Upper lobe of left lung (tissue), 6 donors: ENCODE measurements at places on chromosomes 7 and 10. TPM values are rescaled to one million over a fixed set of nuclear protein-coding genes. Genes with fewer than 3 reads are reported as not detected.

DNA sequence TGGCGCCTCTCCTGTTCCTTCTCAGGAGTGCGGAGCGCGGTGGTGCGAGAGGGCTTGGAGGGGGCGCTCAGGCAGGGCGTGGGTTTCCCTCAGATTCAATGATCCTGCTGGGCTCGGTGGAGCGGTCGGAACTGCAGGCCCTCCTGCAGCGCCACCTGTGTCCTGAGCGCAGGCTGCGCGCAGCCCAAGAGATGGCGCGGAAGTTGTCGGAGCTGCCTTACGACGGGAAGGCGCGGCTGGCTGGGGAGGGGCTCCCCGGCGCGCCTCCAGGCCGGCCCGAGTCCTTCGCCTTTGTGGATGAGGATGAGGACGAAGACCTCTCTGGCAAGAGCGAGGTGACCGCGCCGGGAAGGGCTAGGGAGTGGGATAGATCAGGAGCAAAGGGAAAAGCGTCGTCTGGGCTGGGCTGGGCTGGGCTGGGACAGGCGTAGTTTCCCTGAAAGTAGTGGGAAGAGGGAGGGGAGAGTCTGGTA lies 17.0 kb downstream of the FAM131B start:
- peak; percentile 75 for DNase-seq

DNA sequence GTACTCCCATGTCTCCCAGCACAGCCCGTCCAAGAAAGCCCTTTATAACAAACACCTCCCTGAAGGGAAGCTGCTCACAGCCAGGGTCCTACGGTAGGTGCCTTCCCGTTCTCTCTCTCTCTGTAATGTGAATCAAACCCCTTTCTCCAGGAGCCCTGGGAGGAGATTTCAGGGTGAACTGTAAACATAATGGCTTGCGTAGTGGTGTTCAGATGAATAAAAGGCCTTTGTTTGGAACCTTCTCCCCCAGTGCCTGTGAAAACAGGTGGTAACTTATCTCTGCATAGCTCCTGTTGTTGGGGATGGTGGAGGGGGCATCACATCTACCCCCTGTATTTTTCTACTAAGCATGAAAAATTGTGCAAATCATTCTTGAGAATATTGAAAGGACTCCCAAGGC lies 12.4 kb downstream of the CALHM2 start:
- no peak for DNase-seq

GRCh38 chr10:22505911-22506685 lies 160.8 kb downstream of the SPAG6 start:
- DNase-seq: peak; percentile 26

DNA sequence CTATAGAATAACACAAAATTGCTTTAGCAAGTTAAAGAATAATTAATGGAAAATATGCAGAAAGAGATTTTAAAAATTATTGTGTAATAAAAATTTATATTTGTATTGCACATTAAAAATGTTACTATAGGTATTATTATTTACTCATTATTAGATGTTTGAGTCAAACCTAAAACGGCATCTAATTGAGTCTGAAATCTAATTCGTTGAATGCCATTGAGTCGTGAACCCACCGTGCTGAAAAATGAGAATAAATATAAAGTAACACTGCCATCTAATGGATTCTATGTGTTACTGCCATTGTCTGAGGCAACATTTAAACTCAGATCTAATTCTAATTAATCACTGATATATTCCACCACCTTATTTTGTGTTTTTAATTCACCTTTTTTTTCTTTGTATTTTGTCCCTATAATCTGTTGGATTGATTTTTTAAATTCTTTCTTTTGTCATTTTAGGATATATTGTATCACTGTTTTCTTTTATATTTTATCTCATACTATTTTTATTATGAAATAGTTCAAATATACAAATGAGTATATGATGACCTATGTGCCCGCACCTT lies 62.2 kb downstream of the SAMD9 start:
- DNase-seq: no peak

DNA sequence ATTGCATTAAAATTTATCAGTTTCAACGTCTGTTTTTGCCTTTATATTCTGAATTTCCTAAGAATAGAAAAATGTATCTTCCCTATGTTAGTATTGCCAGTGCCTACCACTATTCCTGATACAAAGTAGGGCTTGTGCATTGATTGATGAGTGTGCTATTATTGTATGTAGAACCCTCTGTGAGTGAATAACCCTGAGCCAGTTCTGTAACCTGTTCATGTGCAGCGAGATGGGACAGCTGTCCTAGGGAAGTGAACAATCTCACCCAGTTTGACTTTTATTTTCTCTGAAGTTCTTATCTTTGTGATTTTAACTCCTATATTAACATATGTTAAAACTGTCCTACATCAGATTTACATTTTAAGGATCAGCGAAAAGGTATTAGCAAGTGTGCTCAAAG lies 178.4 kb upstream of the ADO start:
- DNase-seq: no peak

DNA sequence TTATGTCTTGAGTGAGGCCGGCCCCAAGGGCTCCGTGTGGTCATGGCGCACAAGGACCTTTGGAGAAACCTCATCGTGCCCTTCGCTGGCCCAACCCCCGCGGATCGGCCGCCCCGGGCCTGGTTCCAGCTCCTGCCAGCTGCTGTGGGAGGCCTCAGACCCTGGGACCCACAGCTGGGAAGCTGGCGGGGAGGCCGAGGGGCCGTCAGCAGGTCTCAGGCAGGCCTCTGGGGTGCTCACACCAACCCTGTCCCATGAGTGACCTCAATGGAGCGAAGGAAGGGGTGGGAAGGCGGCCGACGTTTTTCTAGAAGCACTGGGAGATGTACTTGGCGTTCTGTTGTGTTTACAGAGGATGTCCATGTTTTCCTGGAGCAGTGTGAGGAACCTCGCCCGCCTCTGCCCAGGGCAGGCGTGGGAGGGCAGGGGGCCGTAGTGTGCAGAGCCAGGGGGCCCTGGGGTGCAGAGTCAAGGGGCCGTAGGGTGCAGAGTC lies 18.6 kb upstream of the ADGRA1 start:
- DNase-seq: peak; percentile 79

- peak; percentile 89 for DNase-seq
These were observed 2.7 kb downstream of the VGF start for GRCh38 chr7:101162551-101163278.

DNA sequence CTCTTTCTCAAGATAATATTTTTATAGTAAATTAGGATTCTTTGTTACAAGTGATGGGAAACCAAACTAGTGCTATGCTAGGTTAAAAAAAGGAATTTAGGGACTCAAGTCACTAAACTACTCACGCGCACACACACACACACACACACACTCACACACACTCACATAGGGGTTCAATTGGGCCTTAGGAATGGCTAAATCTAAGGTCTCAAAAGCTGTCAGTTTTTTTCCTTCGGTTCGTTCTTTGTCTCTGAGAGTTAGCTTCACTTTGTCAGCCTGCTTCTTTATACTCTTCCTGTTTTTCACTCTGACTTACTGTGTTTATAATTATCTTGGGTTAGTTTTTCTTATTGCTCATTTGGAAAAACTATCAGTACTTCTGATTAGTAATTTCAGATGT lies 138.9 kb downstream of the ADK start:
- DNase-seq: no peak

- peak; percentile 86 for DNase-seq
These were observed 64.0 kb downstream of the CSGALNACT2 start for GRCh38 chr10:43202224-43202656.

- no peak for DNase-seq
These were observed 11.7 kb upstream of the SERPINE1 start for GRCh38 chr7:101115215-101115614.

GRCh38 chr10:74543276-74543675 lies 283.1 kb upstream of the KAT6B start:
- DNase-seq: no peak

GRCh38 chr7:93203496-93203895 lies 22.8 kb downstream of the HEPACAM2 start:
- no peak for DNase-seq

DNA sequence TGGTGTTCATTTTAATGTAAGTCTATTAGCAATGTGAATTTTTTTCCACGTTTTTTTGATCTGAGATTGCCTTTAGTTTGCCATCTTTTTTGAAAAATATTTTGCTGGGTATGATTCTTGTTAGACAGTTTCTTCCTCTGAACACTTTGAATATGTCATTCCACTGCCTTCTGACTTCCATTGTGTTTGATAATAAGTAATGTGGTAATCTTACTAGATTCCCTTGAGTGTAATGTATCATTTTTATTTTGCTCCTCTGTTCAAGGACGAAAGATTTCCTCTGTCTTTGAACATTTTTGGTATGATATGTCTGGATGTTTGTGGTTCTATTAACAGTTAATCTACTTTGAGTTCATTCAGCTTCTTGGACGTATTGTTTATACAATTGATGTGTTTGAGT lies 371.4 kb downstream of the SUGCT start:
- no peak for DNase-seq

- peak; percentile 76 for DNase-seq
These were observed 16.7 kb upstream of the CLIP2 start for GRCh38 chr7:74272305-74273038.

- no peak for DNase-seq
These were observed 78.0 kb downstream of the INPP5A start for GRCh38 chr10:132615341-132616169.

GRCh38 chr7:80967071-80967916 lies 48.4 kb upstream of the SEMA3C start:
- no peak for DNase-seq

The MMD2 gene
- total RNA-seq: not detected

The CRHR2 gene
- total RNA-seq: 0.10 TPM

The ARHGAP21 gene
- total RNA-seq: 75.7 TPM

The OR2A2 gene
- total RNA-seq: not detected
